NCI-H1417 (cell line): ENCODE measurements at places on chromosomes 7 and 10.

DNA sequence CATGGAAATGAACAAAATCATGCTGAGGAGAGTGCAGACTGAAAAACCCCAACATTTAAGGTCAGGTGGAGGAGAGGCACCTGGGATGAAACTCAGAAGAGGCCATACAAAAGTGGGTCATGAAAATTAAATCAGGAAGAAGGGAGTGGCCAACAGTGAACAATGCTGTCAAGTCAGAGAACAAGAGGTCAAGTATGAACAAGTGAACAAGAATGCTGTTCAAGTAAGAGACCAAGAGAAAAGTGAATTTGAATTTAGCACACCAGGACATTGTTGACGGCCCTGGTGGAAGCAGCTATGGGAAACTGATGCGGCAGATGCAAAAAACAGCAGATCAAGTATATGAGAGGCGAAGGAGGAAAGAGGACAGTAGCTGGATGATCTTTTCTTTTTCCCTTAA, 7.9 kb downstream of the CEP41 start:
- DNase-seq, result no peak

GRCh38 chr10:20954519-20954918, 57.4 kb upstream of the NEBL start:
- DNase-seq, result no peak

- DNase-seq, result no peak
Observed at GRCh38 chr10:126917375-126917774, 12.1 kb downstream of the DOCK1 start.

DNA sequence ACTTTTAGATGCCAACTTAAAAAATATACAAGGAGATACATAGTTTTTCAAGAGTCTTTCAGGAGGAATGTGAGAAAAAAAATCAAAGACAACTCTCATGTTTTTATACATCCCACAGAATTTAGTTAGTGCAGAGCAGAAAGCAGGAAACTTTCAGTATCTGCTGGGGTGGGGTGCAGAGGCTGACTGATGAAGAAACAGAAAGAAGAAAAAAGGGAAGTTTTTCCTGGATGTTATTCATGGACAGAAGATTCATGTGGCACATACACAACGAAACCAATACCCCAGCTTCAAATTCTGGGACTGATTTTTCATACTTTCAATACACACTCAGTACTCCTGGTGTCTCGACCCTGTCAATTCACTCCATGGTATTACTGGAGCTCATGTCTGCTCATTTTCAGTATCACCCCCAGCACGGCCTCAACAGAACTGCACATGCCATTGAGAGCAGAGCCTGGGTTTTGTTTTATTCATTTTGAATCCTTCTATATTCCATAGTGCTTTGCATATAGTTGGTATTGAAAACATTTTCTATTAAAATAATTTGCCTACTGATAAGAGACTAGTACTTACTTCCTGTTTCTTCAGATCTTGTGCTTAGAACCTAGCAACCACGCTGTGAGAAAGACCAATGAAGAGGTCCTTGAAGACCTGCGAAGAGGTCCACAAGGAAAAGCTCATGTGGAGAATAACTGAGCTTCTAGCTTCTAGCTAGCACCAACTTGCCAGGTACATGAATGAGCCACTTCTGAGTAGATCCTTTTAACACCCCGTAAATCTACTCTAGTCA, 49.0 kb downstream of the NDUFB2 start:
- no peak for DNase-seq

DNA sequence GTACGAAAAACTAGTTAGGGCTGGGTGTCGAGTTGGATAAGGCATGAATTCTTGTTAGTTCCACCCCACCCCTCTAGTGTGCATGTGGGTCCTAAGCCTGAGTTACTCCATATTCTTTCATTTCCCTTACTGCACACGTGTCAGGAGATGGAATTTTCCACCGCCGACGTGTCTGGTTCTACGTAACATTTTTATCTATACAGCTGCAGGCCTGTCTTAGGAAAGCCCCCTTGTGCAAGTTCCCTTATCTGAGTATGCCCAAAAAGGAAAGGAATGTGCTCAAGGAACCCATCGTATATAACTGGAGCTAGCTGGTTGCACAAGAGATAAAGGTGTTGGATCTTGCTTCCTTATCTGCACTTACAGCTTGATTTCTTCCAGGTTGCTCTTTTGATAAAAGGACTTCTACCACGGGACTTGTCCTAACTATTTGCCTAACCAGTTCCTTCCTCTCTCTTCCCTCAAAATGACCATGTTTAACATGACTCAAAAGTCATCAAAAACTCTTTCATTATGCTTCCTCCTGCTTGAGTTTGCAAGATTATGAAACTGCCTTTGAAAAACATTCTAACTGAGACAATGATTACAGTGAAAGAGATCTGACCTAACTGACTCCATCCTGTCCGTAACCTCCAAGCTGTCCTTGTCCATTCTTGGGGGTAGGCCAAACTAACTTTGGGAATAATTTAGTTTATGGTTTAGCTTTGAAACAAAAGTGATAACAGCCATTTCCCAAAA, 181.4 kb downstream of the AKR1D1 start:
- no peak for DNase-seq
